ENCODE measurements at places on chromosomes 4 and X.

- DNase-seq: no peak
These were observed 11.0 kb downstream of the EFHC2 start for GRCh38 chrX:44332437-44332836.

DNA sequence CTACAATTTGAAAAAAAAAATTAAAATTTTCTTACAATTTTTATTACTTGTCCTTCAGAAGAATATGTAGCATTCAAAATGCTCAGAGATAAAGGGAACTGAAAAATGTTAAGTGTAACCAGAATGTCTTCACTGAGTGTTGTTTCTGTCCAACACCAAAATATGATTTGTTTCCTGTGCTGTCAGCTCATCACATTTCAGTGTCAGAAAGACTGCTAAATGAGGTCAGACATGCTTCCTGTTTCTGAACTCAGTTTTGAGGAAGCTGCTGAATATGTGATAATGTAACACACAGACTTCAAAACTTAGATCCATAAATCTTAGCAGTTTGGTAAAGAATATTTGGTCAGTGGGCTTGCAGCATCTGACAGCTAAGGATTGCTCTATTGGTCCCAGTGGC, 1849.7 kb downstream of the PCDH7 start:
- DNase-seq: no peak

GRCh38 chr4:8506373-8507195, 66.0 kb downstream of the TRMT44 start:
- no peak for DNase-seq

- DNase-seq: no peak
These were observed 551 bp downstream of the NPNT start for GRCh38 chr4:105895583-105896460.

DNA sequence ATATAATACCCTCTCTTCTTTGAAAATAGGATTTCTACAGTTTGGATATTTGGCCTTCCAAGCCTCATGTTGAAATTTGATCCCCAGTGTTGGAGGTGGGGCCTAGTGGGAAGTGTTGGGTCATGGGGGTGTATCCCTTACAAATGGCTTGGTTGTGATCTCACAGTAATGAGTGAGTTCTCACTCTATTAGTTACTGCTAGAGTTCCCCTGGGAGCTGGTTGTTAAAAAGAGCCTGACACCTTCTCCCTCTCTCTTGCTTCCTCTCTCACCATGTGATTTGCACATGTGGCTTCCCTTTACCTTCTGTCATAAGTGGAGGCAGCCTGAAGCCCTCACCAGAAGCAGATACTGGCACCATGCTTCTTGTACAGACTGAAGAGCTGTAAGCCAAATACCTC, 73.9 kb downstream of the HDAC8 start:
- DNase-seq: no peak

GRCh38 chrX:129522184-129523078, 859 bp downstream of the SMARCA1 start:
- no peak for DNase-seq

- DNase-seq: no peak
These were observed 145.8 kb upstream of the AGA start for GRCh38 chr4:177587989-177588388.

DNA sequence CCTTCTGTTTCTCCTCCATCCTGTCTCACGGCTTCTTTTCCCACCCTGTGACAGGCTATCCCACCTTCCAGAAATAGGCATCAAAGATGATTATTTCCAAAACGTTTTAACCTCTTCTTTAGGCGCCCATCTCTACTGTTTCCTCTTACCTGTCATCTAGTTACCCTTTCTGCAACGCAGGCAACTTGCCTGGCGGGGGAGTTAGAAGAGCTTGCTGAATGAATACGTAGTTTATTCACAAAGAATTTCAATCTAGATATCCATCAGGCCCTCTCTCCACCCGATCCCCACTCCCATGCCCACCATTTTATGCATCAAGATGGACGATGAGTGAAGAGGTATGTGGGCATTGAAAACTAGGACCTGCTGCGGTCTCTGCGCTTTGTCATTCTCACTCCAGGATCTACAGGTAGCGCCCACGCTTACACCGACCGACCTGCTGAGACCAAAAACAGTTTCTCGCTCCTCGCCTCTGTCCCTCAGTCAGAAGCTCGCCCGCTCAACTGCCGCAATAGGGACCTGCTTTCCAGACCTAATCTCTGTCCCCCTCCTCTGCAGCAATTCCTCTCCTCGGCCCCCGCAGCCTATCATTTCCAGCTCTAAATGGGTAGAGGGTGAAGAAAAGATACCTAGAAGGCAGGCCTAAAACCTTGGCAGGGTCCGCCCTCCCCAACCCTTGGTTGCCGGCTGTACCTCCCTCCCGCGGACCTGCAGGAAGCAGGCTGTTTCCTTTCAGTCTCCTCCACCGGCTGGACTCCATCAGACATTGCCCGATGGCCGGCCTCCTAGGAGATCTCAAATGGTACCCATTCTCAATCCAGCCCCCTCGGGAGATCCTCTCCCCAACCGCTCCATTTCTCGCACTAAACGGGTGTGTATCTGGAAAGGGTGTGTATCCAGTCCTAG, 624 bp downstream of the BEX5 start:
- DNase-seq: no peak

- DNase-seq: no peak
These were observed 2.5 kb downstream of the PABPC1L2A start for GRCh38 chrX:73076838-73077237.

- DNase-seq: no peak
These were observed 77.1 kb upstream of the EPHA5 start for GRCh38 chr4:65747386-65747785.

DNA sequence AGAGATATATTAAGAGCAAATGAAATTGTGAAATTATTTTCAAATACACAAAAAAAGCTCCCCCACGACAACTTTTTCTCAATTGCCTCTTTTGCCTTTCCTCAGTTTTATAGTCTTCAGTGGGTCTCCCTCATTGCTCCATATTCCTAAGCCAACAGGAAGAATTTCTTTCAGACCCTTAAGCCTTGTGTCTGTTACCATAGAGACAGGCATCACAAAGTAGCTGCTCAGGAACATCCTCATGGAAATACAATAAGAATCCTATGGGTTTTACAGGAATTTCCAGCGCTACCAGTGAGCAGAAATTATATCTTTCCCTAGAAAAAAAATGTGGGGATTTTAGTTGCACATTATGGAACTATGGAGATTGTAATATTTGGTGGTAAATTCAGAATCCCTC, 121.9 kb upstream of the DMD start:
- DNase-seq: no peak

DNA sequence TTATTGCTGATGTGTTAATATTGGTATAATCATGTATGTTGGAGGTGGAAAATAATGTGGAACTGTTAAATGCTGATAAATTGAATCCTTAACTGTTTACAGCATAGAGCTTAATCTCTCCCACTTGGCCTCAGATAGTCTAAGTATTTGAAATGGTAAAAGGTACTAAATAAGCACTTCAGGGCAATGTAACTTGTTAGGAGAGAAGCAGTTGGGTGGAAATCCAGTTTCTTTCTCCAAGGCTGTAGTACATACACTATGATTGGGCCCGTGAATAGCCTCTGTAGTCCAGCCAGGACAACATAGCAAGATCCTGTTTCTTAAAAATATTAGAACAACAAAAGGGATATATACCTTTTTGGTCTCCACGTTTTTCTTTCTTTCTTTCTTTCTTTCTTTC, 39.7 kb downstream of the NUDT9 start:
- no peak for DNase-seq

DNA sequence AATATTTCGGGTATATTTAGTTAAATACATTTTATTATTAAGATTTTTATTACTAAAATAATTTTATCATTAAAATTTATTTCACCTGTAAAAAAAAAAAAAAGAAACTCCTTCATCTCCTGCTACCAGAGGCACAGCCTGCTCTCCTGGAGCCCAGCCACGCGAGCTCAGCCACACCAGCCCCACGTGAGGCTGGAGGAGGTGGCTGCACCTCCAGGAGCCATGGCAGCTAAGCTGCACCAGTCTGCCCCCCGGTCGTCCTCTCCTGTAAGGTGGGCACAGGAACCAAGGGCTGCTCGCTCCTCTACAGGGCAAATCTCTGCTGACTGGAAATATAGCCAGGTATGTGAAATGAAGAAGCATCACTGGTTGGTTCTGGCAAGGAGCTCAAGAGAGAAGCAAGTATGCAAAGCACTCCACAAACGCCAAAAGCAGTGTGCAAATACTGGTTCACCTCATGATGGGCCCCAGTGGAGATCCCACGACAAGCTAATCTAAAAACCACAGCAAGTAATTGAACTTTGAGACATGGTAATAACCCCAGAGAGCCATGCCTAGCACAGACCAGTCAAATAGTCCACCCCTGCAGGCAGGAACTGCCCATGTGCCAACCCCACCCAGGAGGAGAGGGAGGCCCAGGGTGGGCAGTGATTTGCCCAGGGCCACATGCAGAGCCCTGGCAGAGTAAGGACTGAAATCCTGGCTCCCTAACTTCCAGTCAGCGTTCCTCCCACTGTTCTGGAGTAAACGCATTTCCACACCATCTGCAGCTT, 90.1 kb downstream of the WFS1 start:
- no peak for DNase-seq

DNA sequence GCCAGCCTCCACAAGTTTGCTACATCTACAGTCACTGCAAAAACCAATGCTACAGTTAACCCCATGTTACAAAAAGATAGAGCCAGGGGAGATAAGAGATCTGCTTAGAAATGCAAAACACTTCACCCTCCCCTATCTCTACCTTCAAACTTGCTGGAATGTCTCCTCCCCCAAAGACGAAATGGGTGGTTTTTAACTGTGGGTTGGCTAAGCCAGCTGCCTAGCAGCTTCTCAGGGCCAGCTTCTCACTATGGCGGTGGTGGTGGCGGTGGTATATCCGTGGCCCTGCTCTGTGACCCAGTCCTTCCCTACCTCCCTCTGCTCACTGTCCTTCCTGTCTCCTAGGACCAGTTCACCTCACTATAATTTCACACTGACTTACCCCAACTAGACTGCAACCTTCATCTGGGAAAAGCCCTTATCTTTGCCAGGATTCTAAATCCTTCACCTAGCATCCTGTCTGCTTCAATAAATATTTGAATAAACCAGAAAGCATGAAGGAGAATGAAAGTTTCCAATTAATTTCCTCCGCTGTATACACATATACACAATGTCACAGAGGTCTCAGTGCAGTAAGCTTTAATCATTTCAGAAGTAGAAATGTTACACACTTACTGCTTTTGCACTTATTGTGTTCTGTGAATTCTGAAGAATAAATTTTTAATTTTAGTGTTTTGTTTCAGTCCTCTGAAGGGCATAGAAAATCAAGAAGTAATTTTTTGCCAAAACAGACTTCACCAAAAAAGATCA, 46.3 kb downstream of the SH3KBP1 start:
- no peak for DNase-seq

GRCh38 chr4:168240821-168241220, 77.7 kb downstream of the DDX60 start:
- DNase-seq: no peak

DNA sequence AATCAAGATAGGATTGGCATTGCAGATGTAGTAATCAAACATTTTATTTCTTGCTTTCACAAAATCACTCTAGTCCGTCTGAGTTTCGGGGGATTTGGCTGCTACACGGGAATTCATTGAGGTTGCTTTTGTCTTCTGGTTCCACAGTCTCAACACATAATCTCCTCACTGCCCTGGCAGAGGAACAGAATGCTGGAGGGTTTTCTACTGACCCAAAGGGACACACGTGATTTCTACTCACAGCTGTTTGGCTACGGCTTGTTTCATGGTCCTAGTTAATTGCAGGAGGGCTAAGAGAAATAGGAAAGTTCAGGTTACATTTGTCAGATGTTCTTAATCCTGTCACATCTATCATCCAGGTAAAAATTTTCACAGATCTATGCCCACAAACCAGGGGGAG, 1811.6 kb downstream of the ARAP2 start:
- no peak for DNase-seq

DNA sequence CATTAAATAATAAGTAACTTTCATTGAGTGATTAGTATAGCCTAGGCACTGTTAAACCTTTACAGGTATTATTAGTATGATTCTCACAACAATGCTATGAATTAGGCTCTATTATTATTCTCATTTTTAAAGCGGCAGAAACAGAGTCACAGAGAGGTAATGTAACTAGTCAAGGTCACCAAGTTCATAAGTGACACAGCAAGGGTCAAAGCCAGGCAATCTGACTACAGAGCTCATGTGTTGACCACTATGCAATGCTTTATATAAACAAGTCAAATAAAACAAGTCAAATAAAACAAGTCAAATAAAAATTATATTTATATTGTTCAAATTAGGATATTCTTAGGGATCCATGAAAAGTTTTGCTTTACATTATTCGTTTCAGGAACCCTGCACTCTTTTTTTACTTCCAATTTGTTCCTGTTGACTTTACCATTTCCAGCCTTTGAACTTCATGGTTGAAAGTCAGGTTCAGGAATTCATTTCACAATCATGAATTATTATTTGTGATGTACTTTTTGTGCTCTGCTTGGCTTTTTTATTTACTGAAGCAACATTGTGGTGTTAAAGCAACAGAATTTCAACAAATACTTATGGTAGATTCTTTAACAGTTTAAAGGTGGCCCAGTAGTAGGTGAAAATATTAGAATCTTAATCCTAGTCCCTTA, 18.0 kb upstream of the ZC4H2 start:
- DNase-seq: no peak

DNA sequence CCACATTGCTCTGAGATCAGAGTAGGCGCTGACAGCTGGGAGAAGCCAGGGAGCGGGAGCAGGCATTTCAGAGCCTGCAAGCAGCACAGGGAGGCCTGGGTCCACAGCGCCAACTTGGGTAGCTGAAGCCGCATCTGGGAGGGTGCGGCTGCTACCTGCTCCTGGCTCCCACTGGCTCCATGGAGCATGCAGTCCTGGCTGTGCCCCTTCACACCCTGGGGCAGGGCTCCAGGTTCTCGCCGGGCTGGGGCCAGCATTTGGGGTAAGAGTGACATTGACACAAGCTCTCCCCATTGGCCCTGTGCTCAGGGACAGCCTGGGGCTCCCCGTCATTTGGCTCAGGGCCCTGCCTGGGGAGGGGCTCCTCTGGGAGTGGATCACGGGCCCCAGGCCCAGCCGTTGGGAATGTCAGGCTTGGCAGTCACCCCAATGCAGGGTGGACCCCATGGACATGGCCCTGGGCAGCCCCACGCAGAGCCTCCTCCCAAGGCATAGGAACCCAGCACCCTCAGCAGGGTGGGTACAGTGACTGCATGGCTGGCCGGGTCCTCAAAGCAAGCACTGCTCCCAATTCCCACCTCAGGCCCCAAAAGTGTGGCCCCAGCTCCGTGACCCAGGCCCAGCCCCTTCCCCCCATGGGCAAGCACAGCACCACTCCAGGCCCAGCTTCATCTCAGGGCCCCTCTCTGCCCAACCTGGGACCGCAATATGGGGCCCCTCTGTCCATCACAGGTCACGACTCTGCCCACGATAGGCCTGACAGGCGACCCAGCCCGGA, 82.4 kb downstream of the PRDM5 start:
- DNase-seq: no peak

Measured in stimulated activated CD8-positive, alpha-beta memory T cell treated with anti-CD3 and anti-CD28 coated beads, Interleukin-15, amount 100 ng/mL, for 1 hour (primary cell).